Activated CD8-positive, alpha-beta T cell treated with anti-CD3 and anti-CD28 coated beads, Interleukin-2, amount 10 ng/mL, durations not matched to agents 7 days and 5 days (primary cell): ENCODE measurements at places on chromosomes 12 and 14.

DNA sequence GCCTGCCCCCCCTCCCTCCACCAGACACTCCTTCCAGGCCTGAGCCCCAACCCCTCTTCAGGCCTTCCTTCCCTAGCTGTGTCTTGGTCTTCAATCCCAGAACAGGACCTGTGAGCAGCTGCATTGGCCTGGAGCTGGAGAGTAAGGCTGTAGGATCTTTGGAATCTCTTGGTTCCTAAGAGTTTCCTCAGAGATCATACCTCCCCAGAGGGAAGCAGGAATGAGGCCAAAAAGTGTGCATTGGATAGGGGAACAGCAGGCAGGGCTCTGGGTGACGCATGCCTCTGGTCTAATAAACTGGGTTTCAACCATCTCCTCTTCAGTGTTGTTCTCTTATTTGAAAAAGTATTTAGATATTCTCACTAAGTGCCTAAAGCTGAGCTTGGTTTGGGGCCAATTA, 1.8 kb upstream of the SMARCD1 start:
- no peak for DNase-seq

- no peak for DNase-seq
Measured at GRCh38 chr12:110538869-110539622, 36.9 kb downstream of the RAD9B start.

DNA sequence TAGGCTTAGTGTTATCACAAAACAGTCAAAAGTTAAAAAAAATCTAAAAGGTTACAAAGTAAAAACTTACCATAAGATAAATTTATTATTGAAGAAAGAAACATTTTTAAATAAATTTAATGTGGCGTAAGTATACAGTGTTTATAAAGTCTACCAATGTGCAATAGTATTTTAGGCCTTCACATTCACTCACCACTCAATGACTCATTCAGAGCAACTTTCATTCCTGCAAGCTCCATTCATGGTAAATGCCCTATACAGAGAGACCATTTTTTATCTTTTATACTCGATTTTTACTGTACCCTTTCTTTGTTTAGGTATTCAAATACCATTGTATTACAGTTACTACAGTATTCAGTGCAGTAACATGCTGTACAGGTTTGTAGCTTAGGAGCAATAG, 124.5 kb downstream of the ANO4 start:
- DNase-seq = no peak

GRCh38 chr12:68374307-68374982, 42.3 kb upstream of the MDM1 start:
- peak; percentile 60 for DNase-seq

DNA sequence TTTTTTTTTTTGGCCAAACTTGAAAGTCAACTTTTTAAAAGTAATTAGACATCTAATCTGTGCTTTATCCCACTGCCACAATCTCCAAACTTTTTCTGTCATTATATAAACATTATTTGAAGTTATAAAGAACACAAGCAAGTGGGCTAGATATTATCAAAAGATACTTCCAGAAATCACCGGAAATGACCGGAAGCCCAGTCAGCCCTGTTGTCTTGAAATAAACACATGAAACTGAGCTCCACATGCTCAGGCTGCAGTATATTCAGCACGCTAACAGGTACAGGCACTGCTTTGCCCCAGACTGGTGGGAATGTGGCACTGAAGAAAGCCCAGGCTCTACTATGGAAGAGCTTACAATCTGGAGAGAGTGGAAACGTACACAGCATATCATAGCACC, 158.9 kb upstream of the PLEKHG7 start:
- no peak for DNase-seq

- DNase-seq = no peak
Measured at GRCh38 chr14:74698465-74698864, 14.4 kb downstream of the AREL1 start.

GRCh38 chr14:50045837-50046236, 70.5 kb downstream of the VCPKMT start:
- DNase-seq = no peak
